ENCODE measurements at places on chromosomes 11 and 22. TPM values are rescaled to one million over a fixed set of nuclear protein-coding genes. Genes with fewer than 3 reads are reported as not detected.

DNA sequence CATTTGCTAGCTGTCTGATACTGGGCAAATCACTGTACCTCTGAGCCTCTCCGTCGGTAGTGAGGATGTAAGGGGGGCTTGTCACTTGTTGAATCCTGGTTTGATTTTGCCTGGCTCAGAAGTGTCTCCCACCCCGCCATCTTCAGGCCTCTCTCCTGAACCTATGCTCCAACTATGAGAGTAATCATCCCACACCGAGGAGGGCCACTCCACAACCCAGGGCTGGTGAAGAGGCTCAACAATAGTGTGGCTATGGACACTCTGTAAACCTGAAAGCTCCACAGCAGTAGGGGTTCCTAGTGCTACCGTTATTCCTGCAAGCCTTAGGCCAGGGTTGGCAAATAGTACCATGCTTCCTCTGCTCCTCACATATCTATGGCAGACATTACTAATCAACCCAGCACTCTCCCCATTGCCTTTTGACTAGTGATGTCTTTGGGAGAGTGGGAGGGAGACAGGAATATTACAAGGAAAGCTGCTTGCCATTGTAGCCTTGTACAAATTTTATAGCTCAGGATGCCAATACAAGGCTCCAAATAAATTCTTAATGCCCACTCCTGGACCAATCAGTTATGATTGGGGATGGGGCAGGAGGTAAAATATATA, 134.0 kb upstream of the TEAD1 start:
- DNase-seq = no peak

DNA sequence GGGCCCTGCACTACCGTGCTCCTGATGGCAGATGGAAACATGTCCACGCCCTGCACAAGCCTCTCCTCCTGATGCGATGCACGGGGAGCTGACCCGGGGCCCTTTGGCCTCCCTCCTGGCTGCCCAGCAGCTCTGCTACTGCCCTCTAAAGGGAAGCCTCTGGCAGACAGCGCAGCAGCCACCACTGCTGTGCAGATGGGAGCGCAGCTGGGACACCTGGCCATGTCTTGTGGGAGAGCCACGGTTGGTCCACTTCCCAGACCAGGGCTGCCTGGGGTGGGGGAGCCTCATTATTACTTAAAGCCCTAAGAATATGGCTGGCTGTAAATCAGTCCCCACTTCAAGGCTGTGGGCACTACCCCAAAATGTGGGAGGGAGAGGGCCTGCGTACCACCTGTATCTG, 38.3 kb downstream of the TBX1 start:
- no peak for DNase-seq

The UPB1 gene
- total RNA-seq = not detected

- no peak for DNase-seq
These were observed 91.0 kb downstream of the IGLL5 start for GRCh38 chr22:22978637-22979036.

The KREMEN1 gene
- total RNA-seq = 4.8 TPM

The MAML2 gene
- 4.9 TPM for total RNA-seq

The RASD2 gene
- 0.12 TPM for total RNA-seq

Measured in epithelial cell of proximal tubule (primary cell).